ENCODE measurements at places on chromosomes 5 and 9.

DNA sequence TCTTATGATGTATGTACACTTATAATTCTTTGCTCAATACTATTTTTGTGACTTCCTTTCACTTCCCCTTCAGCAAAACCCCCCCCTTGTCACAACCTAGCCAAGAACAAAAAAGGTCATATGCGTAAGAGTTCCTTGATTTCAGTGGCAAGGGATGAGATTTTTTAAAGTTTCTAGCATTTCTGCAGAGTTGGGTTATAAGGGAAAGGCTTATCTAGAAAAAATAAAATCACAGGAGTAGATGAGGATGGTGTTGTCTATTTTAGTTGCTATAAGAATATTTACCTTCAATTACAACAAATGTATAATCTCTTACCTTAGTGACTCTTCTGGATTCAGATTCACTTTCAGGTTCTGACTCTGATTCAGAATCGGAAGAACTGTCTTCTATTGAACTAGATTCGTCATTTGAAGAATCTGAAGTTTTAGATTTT lies 184.6 kb downstream of the AP3B1 start:
- no peak for DNase-seq

- no peak for DNase-seq
These were observed 23.6 kb downstream of the FOCAD start for GRCh38 chr9:20707708-20708107.

DNA sequence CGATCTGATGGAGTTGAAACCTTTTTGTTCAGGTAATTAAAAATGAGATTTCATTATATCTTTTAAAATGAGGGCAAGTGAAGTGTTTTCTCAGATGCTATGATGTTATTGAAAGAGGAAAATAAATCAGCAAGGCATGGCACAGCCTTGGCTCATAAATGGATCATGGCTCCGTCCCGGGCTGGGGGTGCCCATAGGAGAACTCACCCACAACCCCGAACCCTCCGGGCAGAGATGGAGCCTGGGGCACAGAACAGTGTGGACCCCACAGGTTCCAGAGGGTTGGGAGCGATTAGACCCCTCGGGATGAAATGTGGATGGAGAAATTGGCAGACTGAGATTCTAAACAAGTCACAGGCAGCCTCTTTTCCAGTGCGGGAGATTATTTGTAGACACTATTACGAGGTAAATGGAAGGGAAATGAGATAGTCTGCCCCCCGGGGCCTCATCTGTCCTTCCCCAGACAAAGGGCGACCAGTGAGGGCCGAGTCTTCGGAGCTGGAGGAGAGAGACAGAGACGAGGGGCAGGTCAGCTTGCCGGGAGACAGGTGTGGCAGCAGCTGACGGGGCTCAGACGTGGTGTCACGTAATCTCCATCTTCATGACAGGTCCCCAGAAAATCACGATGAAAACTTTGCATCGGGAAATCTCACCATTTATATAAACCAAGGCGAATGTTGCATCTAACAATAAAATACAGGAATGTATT lies 33.7 kb downstream of the NDUFS6 start:
- no peak for DNase-seq

GRCh38 chr5:174424219-174425053 lies 299.9 kb upstream of the MSX2 start:
- DNase-seq: no peak

GRCh38 chr9:68702493-68702892 lies 2.5 kb upstream of the PIP5K1B start:
- no peak for DNase-seq

- no peak for DNase-seq
These were observed 42.9 kb downstream of the ADGRV1 start for GRCh38 chr5:90601468-90601867.

GRCh38 chr5:113022661-113023060 lies 46.1 kb downstream of the DCP2 start:
- DNase-seq: no peak

GRCh38 chr5:78793907-78794662 lies 145.5 kb upstream of the LHFPL2 start:
- no peak for DNase-seq

All from activated CD4-positive, alpha-beta T cell treated with anti-CD3 and anti-CD28 coated beads, Interleukin-2, amount 50 U/mL, for 1 hour (primary cell).